ENCODE measurements at places on chromosomes 5 and 9. TPM values are rescaled to one million over a fixed set of nuclear protein-coding genes. Genes with fewer than 3 reads are reported as not detected.

DNA sequence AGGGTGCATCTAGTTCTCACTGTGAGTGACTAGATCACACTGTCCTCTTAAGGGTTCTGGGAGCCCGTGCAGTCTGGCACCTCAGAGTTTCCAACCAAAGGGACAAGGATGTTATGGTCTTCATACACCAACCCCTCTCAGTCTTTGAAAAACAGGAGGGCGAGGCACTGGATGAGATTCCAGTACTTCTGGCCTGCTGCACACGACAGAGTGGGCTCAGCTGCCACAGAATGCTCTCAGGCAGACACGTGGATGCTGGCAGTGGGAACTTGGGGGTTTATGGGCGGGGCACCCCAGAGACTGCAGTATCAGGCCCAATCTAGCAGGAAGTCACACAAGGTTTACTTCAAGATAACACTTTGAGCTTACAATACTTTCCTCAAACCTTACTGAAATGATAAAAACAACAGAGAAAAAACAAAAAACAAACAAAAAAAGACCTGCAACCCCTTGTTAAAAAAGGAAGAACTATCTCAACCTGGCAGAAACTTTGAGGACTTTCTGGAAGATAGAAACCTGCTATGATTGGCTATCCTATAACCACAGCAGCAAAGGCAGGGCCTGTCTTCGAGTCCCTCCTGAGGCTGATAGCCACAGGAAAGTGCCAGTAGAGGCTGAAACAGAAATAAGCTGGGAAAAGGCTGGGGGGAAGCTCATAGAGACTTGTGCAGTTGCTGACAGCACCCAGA, 28.3 kb upstream of the TGFBR1 start:
- no peak overlapping the region for H3K4me3 ChIP-seq
- no peaks in the 10 kb centered on the region for H3K36me3 ChIP-seq
- no peak overlapping the region for H3K27ac ChIP-seq
- peaks cover 14% of the 10 kb centered on the region for H3K27me3 ChIP-seq
- no peaks in the 10 kb centered on the region for H3K4me1 ChIP-seq

- no peaks in the 10 kb centered on the region for H3K27me3 ChIP-seq
- peaks cover 53% of the 10 kb centered on the region for H3K4me1 ChIP-seq
- H3K4me3 ChIP-seq, result no peak overlapping the region
- no peak overlapping the region for H3K27ac ChIP-seq
- peaks cover 13% of the 10 kb centered on the region for H3K36me3 ChIP-seq
Measured at GRCh38 chr5:9194509-9194908, 351.4 kb downstream of the SEMA5A start.

DNA sequence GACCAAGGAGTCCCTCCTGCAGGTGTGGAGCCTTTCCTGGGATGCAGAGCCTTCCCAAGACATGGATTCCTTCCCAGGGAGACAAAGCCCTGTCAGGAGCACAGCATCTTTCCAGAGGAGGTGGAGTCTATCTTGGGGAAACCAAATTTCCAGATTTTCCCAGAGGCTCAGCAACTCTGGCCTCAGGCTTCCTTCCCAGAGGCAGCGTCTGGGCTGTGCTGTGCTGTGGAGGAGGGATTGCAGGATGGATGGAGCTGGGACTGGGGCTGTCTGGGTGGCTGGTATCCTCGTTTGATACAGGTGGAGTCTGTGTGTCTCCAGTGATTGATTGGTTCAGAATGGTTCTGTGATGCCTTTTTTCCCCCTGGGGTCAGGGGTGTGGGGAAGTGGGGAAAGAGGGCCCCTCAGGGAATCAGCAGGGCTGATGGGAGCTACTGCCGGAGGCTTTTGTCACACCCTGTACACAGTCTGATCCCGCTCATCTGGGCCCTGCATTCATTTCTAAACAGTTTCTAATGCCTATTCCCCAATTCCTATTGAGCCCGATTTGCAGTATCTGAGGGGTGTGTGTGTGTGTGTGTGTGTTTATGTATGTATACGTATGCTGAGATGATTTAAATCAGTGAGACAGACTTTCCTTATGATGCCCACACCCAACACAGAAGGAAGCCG, 16.0 kb downstream of the OR13J1 start:
- H3K36me3 ChIP-seq, result no peaks in the 10 kb centered on the region
- H3K4me3 ChIP-seq, result no peak overlapping the region
- H3K27me3 ChIP-seq, result peaks cover 2% of the 10 kb centered on the region
- no peak for DNase-seq
- no peak overlapping the region for H3K27ac ChIP-seq

The ACOT12 gene
- not detected for total RNA-seq

Data from neural crest cell (in vitro differentiated cells).